ENCODE measurements at places on chromosomes 5 and 9.

DNA sequence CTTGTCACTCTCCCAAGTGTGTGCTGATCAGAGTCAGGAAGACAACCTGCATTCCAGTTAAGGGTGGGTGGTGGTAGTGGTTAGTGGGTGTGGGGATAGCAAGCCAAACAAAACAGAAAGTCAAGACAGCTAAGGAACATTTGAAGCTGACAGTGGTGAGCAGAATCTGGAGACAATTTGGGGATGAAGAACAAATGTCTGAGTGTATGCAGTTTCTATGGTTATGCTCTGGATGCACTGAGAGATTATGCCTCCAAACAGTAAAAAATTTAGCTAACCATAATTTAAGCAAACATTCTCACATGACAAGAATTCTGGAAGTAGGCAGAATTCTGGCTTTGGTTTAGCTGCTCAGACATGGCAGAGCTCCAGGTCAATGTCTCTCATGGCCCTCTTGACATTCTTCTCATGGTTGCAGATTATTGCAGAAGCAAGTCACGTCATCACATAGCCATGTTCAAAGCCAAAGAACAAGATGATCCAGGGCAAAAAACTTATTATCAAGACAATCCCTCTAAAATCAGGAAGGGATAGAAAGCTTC, 148.7 kb downstream of the LURAP1L start:
- no peak for DNase-seq

- no peak for DNase-seq
These were observed 64.0 kb upstream of the PTGER4 start for GRCh38 chr5:40615586-40616170.

GRCh38 chr9:76525196-76525595, 66.2 kb downstream of the GCNT1 start:
- DNase-seq, result no peak

DNA sequence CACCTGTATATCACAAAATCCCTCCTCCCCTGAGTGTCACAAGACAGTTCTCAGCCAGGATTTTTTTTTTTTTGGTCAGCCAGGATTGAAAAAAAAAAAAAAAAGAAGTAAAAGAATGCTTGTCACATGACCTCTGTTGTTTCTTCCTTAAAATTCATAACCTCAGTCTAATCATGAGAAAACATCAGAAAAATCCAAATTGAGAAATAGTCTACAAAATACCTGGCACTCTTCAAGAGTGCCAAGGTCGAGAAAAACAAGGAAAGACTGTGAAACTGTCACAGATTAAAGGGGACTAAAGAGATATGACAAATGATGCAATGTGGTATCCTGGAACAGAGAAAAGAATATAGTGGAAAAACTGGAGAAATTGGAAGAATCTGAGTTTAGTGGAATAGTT, 58.5 kb upstream of the SUB1 start:
- no peak for DNase-seq

DNA sequence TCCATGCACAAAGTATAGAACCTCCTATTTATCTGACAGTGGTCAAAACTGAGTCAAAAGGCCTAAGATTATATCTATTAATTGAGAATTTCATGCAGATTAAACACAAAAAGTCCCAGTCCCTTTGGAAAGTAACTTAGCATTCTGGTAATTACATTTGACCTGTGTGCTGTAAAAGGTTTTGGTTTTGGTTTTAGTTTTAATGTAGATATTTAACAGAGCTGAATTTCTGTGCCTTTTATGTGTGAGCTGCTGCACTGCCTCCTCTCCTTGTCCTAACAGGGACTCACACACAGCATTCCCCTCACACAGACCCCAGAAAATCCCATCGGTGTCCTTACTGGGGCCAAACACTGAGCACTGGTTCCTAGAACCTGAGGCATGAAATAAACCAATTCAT, 31.0 kb upstream of the FSD1L start:
- no peak for DNase-seq

- no peak for DNase-seq
These were observed 248.7 kb upstream of the SLC30A5 start for GRCh38 chr5:68845131-68845530.

DNA sequence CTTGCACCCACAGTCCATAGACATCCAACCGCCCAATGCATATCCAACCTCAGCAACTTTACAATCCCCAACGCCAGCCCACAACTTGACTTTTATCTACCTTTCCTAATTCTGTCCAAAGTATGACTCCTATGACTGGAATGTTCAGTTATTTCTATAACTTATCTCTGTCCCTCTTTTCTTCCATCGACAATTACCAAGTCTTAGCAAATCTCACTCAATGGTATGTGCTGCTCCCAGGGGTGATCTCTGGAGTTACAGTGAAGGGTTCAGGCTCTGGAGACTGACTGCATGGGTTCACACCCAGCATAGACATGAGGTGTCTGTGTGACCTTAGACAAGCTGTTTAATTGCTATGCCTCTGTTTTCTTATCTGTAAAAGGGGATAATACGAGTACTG, 106.9 kb downstream of the SPOCK1 start:
- no peak for DNase-seq

GRCh38 chr9:126341426-126341825, 14.8 kb downstream of the MVB12B start:
- no peak for DNase-seq

- DNase-seq, result no peak
These were observed 343.4 kb downstream of the ARHGEF28 start for GRCh38 chr5:73969195-73970036.

DNA sequence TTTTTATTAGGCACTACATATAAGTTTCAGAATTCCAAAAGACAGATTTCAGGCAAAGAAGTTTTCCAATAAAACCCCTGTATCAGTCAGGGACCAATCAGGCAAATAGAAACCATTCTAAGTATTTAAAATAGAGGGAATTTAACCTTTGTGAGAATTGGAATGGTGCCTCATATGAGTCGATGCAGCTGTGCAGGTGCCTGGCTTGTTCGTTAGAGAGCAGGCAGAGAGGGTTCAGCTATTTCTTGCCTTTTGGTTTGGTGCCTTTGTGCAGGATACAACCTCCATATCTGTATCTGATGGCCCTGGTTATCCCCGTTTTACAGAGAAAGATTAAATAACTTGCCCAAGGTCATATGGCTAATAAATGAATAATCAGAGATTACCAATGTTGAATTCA, 6.0 kb upstream of the DDX4 start:
- DNase-seq, result no peak

DNA sequence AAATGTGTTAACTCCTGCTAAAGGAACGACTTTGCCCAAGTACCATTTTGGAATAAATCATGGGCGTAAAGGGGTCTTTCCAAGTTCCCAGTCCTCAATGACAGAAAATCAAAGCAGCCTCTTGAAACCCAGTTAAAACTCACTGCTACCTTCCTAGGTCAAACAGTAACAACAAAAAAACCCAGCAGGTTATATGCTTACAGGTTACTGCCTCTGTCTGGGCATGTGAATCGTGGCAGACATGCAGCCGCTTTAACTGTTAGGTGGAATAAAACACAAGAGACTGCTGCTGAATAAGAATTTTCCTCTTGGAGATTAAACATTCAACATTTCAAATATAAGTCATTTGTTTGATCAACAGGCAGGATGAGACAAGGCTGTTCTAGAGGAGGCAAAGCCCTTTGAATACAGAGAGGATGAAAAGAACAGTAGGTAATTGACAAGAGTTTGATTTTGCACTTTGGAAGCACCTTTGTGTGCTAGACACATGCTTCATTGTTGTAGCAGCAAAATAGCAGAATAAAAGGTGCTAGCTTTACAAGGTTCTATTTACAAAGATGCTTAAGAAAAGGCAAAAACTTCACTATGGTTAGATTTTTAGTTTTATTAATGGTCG, 319.4 kb downstream of the NDUFS4 start:
- no peak for DNase-seq

DNA sequence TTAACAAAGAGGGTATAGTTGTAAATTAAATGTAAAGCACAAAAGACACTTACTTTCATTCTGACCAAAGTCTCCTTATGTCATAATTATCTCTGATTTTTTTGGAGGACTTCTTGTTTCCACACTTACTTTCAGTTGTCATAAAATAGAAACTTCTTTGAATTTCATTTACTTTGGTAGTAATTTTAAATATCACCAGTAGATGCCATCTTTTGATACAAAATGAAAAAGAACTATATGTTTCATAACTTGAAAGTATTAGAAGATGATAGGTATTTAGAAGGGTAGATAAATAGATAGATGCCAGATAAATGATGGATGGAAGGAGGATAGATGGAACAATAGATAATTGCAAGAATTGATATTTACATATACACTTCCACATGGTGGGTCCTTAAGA, 1865.3 kb upstream of the CDH9 start:
- no peak for DNase-seq

DNA sequence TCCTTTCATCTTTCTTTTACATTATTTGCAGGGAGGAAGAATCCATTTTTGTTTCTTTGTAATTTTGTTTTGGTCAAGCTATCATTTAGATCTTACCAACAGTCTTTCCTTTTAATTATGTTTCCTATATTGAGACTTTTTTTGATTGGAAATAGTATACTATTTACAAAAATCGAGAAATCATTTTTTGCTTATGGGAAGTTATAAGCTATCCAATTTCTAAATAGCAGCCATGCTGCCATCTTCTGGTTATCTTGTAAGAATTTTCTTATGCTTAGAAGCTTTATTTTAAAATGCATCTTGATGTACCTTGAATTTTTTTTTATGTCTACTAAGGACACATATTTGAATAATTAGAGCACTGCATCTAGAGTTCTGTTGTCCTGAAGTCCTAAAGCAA, 821.2 kb downstream of the PTPRD start:
- DNase-seq, result peak; percentile 28

GRCh38 chr9:14221119-14221518, 92.8 kb downstream of the NFIB start:
- DNase-seq, result no peak

DNA sequence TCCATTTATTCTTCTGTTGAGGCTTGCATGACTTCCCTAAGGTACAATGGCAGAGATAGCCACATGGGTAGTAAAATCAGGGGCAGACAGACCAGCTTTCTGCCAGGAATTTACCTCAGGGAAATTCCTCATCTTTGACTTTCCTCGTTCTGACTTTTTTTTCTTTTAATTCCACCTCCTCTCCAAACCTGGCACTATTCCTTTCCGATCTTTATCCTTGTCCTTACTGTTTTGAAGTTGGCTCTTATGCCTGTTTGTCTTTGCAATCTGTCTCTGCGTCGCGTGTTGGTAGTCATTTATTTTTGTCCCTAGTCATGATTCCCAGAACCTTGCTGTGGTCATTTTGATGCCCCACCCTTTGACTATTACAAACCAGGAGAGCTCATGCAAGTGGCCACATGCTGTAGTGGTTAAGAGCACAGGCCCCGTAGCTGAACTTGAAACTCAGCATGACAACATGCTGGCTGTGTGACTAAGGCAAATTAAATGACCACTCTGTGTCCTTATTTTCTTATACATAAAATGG, 19.0 kb downstream of the TMC1 start:
- DNase-seq, result no peak

- DNase-seq, result no peak
These were observed 20.2 kb downstream of the EXD3 start for GRCh38 chr9:137402746-137403145.

DNA sequence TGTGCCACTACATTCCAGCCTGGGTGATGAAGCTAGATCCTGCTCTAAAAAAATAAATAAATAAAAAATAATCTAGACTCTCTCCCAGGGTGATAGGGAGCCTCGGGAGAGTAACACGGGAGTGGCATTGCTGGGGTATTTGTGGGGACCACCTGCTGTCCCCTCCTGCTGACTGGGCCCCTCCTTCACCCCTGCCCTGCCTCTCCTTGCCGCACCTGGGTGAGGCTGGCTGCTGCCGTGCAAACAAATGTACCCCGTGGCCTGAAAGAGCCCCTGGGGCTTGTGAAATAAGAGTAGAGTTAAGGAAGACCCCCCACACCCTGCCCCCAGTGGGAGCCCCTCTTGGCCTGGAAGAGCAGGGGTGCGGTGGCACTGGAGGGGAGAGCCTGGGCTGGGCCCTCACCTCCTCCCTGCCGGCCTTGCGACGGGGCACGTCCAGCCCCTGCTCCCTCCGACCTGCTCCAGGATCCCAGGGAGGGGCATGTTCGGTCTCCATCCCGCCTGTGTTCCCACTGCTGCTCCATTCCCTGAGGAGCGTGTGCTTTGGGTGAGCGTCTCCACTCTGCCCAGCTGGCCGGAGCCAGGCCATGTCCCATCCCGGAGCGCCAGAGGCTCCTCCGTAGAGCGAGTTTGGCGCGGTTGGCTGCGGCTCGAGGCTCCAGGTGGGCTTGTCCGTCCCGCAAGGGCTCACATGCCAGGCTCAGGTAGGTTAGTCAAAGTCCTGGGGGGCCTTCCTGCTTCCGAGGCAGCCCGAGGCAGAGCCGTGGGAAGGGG, 75.0 kb upstream of the RNU6ATAC start:
- DNase-seq, result no peak

DNA sequence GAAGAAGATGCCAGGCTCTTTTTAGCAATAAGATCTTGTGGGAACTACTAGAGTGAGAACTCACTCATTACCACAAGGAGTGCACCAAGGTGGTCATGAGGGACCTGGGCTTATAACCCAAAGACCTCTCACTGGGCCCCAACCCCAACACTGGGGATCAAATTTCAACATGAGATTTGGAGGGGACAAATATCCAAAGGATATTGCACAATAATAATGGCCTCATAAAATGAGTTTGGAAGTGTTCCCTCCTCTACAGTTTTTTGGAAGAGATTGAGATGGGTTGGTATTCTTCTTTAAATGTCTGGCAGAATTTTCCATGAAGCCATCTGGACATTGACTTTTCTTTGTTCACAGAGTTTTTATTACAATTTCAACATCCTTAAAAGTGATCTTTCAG, 38.0 kb upstream of the FAM120A start:
- no peak for DNase-seq

GRCh38 chr5:141915881-141916336, 7.8 kb upstream of the DELE1 start:
- DNase-seq, result no peak

DNA sequence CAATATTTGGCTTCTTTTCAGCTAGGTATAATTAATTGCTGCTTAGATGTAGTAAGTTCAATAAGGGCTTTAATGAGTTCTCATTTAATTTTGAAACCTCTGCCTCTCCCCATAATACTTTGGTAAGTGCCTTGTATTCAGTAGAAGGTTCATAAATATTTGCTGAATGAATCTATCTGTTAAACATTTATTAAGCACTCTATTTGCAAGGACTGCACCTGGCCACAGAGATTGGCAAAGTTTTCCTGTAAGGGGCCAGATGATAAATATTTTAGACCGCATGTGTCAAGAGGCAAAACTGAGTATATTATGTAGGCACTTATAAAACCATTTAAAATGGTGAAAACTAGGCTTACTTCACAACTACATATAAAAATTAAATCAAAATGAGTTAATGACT, 19.0 kb upstream of the GNA14 start:
- no peak for DNase-seq

- DNase-seq, result no peak
These were observed 479.6 kb upstream of the KLF4 start for GRCh38 chr9:107969141-107969540.

- peak; percentile 74 for DNase-seq
These were observed 22.9 kb downstream of the RGMB start for GRCh38 chr5:98796197-98796972.

GRCh38 chr9:36731068-36731956, 158.6 kb downstream of the MELK start:
- no peak for DNase-seq
